ENCODE measurements at places on chromosomes 11 and 22.

DNA sequence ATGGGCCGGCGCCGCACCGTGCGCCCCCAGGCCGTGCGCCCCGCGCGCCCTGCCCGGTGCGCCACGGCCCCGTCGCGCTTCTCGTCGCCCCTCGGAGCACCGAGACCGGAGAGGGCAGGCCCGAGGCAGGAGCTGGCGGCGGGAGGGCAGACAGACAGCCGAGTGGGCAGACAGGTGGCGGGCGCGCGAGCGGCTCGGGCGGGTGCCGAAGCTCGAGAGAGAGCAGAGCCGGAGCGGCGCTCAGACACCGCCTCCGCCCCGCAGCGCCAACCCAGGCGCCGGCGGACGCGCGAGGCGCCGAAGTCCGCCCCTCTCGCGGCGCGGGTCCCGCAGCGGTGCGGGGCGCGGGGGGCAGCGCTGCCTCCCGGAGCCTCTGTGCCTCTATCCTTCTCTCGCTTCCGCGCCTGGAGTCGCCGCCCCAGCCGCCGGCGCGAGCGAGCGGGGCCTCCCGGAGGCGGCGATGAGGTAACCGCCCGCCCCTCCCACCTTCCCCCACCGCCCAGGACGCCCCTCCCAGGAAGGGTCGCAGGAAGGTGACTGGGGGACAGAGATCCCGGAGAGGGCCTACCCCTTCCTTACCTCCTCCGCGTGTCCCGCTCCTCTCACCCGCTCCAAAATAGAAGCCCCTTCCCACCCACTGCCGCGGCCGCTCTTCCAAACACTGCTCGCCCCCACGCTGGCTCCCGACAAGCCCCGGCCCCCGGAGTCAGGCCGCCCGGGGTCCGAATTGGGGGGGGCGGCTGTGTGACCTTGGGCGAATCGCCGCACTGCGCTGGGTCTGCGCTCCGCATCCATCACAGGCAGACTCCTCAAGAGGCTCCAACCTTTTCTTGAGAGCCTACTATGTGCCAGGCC lies at the start of gene RASL10A:
Gene RASL10A (minus strand): TSS at position 412 of the 855 bp plus-strand sequence. CDS start 451 bp downstream, outside the sequence.
- DNase-seq: peak; percentile 26

DNA sequence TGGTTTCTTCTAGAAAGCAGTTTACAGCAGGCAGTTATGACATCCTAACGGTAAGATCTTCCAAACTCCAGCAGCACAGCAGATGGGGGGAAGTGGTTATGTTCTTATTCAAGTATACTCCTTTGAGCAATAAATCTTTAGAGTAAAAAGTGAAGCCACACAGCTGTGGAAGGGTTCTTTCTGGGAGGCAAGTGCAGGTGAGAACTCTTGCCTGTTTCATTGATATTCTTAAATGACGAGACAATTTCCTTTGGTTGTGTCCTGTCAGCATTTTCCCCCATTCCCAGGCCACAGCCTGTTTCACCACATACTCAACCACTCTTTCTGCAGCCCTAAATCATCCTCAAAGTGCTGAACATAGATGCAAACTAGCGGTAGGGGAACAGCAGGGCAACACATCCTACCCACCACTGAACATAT lies 207.3 kb upstream of the MTNR1B start:
- DNase-seq: no peak

DNA sequence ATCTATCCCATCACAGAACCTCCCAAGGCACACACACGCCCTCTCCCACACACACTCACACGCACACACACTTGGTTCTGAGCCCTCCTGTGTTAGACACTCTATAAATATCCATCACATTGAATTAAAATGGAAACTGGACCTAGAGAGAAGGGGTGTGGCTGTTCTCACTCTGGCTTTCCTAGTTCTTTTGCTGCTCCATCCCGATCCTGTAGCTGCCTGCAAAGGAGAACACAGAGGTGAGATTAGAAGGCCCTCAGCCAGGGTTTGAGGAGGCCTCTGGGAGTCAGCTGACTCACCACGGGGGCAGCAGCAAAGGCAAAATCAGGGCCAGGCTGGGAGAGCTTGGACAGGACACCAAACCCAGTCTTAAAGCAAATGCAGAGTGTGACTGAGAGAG lies 192.3 kb upstream of the CADM1 start:
- DNase-seq: no peak

DNA sequence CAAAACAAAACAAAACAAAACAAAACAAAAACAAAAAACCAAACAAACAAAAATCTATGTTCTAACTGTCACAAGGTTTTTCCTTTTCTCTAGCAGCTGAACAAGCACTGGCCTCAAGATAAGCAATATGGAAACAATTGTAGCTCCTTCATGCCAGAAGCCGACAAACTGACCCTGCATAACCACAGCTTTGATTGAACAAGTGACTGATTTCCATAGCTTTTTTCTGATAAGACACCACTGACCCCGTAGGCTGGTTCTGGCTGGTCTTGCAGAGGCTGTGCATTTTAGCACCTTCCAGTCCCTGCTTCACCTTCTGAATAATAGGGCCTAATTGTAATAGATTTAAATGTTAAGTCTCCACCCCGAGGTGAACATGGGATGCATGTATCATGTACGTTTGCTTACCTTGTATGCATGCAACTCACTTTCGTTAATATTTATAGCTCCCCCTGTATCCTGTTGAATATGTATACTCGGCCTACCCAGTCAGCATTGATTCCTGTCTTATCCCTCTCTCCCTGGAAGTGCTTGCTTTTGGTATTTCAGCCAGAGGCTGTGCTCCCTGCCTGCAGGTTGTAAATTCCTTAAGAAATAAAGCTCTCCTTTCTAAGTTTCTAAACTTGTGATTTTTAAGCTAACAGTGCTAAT lies 49.6 kb downstream of the CNTF start:
- no peak for DNase-seq

GRCh38 chr11:10911907-10912306 lies 54.1 kb upstream of the ZBED5 start:
- DNase-seq: no peak

Measured in NCI-H524 (cell line).